ENCODE measurements at places on chromosomes 2 and 18.

- DNase-seq, result no peak
These were observed 95.0 kb downstream of the TNFRSF11A start for GRCh38 chr18:62420151-62420512.

DNA sequence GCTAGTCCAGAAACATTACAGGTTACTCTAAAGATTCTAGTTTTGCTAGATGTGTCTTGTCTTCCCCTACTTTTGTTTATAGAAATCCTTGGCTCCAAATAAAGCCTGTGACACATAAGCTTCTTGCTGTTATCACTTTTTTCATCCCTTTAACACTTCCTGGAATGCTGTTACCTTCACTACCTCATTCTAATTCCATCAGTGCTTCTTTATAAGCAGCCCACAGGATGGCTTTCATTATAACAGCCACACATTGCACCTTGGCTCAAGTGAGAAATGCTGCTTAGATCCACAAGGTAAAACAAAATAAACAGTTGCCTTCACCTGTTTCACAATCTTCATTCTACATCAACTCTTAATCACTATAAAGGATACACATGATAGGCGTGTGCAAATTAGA lies 221.7 kb downstream of the SLC8A1 start:
- no peak for DNase-seq

DNA sequence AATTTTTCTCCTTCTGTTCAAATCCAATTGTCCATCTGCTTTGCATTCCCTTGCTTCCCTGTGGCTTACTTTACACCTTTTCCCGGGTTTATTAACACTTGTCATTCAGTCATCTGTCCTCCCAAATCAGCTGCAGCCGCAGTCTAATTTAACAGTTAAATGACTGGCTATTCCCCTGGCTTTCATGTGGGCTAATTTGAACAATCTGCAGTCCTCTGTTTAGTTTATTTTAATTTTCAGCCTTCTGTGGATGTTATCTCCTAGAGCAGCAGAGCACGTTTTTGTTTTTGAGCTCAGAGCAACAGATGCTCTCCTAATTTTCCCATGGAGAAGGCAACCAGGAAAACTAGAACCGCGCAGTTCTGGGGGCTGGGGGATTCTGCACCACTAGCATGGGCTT lies 55.0 kb downstream of the MEP1B start:
- DNase-seq, result no peak

DNA sequence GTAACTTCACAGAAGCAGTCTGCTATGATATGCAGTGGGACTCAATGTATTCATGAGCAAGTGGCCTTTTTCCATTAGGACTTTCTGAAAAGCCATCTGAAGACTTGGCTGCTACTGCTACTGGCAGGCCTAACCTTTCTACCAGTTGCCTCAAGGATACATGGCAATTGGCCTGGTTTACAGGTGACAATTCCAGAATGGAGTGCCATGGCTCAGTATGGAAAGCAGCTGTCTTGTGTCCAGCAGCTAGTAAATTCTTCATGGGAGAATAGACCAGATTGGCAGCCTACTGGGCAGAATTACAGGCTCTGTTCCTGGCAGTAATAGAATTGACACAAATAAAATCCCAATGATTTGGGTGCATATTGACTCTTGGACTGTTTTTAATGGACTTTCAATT lies 12.6 kb upstream of the TMX3 start:
- DNase-seq, result no peak

GRCh38 chr2:239666855-239667376 lies 266.1 kb upstream of the HDAC4 start:
- no peak for DNase-seq

- no peak for DNase-seq
These were observed 81.0 kb upstream of the PPM1B start for GRCh38 chr2:44087714-44088092.

- no peak for DNase-seq
These were observed 15.0 kb upstream of the ELOA2 start for GRCh38 chr18:47050468-47050867.

DNA sequence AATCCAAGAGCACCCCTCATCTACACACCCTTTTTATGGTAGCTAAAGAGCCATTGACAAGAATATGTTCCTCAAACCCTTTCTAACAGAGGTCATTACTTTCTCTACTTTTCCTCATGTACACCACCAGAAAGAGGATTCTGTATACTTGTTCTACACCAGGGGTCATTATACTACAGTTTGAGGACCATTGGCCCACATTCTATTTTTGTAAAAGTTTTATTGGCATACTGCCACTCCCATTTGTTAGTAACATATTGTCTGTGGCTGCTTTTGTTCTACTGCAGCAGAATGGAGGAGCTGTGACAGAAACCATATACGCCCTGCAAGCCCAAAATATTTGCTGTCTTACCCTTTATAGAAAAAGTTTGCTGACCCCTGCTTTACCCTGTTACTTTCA lies 14.3 kb downstream of the HTR2B start:
- DNase-seq, result no peak

- DNase-seq, result no peak
These were observed 120.3 kb downstream of the MEP1B start for GRCh38 chr18:32310101-32310500.

- DNase-seq, result no peak
These were observed 517.2 kb downstream of the SUCLG1 start for GRCh38 chr2:83941886-83942285.

DNA sequence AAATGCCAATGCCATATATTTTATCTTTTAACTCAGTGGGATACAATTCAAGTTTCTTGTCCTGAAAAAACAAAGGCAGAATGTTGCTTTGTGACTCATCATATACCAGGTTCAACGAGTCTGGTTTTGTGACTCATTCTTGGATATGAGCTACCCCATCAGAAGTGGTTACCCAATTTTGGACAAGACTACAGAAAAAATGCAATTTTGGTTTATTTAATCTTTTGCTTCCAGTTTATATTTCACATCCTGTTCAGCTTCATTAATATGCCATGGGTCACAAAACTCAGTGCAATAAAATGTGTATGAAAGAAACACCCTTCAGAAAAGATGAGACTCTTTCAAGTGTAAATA lies 25.0 kb downstream of the FN1 start:
- no peak for DNase-seq

GRCh38 chr18:12373116-12373770 lies 3.8 kb downstream of the AFG3L2 start:
- DNase-seq, result no peak

DNA sequence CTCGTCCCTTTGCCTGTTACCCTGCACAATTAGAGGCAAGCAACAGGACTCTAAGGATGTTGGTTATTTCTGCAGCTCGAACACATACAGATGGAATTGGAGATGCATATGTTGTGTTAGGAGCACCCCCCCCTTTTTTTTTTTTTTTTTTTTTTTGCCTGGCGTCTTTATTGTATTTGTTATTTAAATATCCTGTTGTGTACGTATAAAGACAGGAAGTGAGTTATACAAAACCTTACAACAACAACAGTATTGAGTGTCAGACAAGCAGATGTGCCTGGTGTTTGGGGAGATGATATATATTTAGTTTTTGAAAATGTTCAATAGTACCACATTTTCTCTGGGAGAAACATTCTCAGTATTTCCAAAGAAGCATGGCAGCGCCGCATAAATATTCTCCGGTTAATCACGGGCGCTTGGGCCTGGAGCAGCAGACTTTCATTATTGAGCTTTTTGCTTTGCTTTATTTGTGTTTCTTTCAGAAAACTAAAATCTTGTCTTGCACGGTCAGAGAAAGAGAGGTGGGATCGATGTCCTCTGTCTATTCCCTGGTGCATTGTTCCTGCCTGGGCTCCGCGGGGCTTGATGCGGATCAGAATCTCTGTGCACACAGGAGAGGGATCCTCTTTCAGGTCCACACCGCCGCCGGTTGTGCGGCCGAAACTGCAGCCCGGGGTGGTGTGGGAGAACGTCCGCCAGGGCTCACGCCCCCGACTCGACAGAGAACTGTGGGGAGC lies 23.2 kb upstream of the ZNF516 start:
- no peak for DNase-seq

GRCh38 chr2:8388781-8389180 lies 293.1 kb upstream of the ID2 start:
- no peak for DNase-seq

GRCh38 chr2:75155115-75155514 lies 44.2 kb downstream of the TACR1 start:
- DNase-seq, result no peak

GRCh38 chr2:191038241-191038725 lies 24.3 kb upstream of the STAT1 start:
- no peak for DNase-seq

DNA sequence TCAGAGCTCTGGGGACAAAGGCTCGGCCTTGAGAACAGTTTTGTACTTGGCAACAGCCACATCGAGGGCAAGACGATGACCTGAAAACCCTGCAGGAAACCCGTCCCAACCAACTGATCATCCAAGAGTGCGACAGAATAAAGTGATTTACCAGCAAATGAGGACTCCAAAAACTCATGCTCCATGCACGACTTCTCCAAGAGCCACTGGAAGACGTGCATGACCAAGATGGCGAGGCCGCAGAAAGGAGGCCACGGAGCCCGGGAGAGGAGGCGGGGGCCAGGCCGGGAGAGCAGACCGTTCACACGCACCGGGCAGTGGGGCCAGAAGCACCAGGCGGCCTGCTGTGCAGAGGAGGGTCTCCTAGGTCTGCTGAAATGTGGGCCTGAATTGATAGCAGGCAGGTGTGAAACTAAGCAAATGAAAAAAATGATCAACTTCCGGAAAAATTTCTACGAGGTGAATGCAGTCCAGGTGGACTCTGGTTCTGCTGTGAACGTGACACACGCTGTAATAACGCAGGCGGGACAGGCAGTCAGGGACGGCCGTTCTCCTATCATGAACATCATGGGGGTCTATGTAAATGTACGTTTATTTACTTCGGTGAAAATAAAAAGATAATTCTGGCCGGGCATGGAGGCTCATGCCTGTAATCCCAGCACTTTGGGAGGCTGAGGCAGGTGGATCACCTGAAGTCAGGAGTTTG lies 252.2 kb downstream of the HDAC4 start:
- no peak for DNase-seq

DNA sequence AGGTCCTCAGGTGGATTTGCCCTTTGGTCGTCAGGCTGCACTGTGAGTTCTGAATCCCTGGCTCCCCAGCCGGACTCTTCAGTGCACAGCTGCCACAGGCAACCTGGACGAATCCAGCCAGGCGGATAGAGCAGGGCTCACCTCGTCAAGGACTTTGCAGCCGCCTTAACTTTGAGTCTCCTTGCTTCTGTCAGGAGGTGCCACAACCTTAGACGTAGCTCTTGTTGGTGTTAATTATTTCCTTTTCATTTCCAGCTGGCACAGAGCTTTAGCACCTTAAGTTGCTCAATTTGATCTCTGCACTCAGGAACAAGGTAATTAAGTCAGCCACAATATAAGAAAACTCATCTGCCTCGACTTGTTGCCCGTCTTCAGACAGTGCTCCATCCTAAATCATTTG lies 17.7 kb downstream of the SMIM21 start:
- no peak for DNase-seq

GRCh38 chr18:12262748-12263147 lies 8.6 kb downstream of the CIDEA start:
- no peak for DNase-seq

GRCh38 chr2:196983934-196984333 lies 57.4 kb upstream of the PGAP1 start:
- DNase-seq, result no peak

- DNase-seq, result no peak
These were observed 14.1 kb downstream of the TLK1 start for GRCh38 chr2:171146633-171147032.

DNA sequence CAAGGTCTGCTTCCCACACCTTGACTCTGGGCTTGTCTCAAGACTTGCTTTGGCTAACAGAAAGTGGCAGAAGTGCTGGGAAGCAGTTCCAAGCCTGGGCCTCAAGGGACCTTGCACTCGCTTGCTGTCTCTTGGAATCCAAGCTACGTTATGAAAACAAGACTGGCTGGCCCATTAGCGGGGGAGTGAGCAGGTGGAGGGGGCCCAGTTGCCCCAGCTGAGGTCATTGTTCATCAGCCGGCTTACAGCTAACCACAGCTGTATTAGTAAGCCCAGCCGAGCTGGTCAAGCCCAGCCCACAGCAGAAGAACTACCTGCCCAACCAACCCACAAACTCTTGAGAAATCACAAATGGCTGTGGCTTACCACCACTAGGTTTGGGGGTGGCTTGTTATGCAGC lies 63.1 kb downstream of the MARCO start:
- DNase-seq, result no peak

DNA sequence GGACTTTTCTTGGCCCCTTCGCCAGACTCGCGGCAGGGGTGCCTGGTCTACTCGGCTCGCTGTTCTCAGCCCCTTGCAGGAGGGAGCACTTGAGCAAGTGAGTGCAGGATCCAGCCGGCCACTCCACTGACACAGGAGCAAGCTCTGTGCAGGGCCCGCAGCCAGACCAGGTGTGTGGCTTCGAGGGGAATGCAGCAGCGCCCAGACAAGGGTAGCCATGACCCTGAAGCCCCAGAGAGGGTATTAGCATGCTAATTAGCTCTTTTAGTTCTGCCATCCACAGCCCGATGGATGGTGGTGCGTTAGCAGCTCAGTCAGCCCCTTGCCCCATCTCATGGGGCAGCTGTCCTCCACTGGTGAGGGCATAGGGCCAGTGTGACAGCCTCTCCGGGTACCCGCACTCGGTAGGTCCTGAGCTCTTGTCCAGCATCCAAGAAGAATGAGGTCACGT lies 103.2 kb upstream of the HS6ST1 start:
- DNase-seq, result no peak

GRCh38 chr2:150209746-150210145 lies 277.7 kb downstream of the RND3 start:
- no peak for DNase-seq

DNA sequence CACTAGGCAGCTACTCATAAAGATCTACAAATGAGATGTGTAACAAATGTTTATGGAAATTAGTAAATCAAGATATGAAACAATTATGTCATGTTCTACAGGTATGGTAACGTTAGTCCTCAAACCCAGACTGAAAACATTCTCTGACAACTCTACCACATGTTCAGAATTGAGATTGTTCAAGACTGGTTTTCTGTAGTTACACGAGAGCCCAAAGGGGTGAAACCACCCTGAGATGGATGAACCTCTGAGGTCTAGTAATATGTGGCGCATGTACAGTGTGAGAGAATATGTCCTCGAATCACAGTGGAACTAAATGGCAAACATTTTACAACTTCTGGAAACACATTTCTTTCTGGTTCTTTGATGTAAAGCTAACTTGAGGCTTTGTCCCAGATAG lies 614.3 kb downstream of the ZEB2 start:
- no peak for DNase-seq

DNA sequence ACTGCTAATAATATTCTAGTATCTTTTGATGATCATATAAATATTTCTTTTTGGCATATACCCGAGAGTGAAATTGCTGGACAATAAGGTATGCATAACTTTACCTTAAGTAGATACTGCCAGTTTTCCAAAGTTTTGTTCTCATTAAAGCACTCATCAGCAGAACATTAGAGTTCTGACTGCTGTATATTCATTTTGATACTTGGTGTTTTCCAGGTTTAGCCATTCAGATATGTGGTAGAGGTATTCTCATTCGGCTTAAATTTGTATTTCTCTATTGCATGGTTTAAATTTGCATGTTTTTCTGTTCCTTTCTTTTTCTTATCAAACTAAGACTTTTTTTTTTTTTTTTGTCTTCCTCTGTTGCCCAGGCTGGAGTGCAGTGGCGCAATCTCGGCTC lies 18.2 kb downstream of the CYBRD1 start:
- no peak for DNase-seq

Measured in cortex of kidney (tissue), 1 donor.